ENCODE measurements at places on chromosomes 7 and 10.
A peak's percentile ranks its signal among the peaks of the same experiment; 100 is the strongest.

DNA sequence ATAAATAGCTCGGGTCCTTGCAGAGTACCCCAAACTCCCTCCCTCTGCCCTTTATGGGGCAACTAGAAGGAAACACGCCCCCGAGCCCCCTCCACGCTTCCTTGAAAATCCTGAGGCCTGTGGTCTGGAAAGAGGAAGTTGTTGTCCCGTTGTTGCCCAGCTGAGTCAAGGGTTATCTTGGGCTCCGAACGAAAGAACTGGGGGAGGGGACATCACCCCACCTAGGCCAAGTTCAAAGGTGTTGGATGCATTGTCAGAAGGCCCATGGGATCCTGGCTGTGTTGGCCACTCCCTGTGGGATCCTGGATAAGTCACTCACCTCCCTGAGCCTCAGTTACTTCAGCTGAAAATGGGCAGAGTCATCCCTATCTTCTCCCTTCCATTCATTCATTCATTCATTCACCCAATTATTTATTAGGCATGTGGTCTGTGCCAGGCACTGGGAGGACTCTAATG lies at the start of gene CCL24:
Gene CCL24, minus strand, starts transcription at position 26 of the 456 bp plus-strand sequence. CDS start 91 bp downstream, outside the sequence.
- no peak for DNase-seq

- DNase-seq, result no peak
Observed at GRCh38 chr10:113686028-113686427, 6.3 kb downstream of the CASP7 start.

- DNase-seq, result no peak
Observed at GRCh38 chr7:81886211-81886764, 116.4 kb upstream of the HGF start.

- DNase-seq, result no peak
Observed at GRCh38 chr7:3057066-3057420, 13.4 kb upstream of the CARD11 start.

GRCh38 chr7:126529833-126530232 lies 722.9 kb downstream of the GRM8 start:
- DNase-seq, result no peak

DNA sequence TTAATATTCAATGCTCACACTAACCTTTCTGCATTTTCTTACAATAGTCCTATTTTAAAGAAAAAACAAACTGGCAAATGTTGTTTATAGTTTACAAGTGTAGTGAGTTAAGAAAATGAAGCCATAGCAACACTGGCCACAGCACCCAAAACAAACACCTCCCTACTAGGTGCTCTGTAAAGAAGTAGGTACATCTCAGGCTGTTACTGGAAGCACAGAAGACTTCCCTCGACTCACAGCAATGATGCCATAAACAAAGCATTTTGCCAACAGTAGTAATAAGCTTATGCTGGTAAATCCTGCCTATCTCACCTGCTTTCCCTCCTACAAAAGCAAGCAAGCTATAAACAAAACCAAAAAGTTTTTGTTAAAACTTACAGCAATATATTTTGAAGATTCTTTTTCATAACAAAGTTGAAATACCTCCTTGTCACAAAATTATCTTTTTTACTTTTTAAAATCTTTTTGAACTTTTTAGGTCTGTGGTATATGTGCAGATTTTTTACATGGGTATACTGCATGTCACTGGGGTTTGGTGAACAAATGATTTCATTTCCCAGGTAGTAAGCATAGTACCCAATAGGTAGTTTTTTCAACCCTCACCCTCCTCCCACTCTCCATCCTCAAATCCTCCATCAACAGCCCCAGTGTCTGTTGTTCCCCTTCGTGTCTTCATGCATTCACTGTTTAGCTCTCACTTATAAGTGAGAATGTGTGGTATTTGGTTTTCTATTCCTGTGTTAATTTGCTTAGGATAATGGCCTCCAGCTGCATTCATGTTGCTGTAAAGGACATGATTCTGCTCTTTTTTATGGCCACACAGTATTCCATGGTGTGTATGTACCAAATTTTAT lies 28.4 kb downstream of the COA1 start:
- DNase-seq, result no peak

GRCh38 chr10:52523696-52524095 lies 209.6 kb downstream of the DKK1 start:
- DNase-seq, result no peak

GRCh38 chr10:109067031-109067430 lies 856.3 kb downstream of the XPNPEP1 start:
- no peak for DNase-seq

DNA sequence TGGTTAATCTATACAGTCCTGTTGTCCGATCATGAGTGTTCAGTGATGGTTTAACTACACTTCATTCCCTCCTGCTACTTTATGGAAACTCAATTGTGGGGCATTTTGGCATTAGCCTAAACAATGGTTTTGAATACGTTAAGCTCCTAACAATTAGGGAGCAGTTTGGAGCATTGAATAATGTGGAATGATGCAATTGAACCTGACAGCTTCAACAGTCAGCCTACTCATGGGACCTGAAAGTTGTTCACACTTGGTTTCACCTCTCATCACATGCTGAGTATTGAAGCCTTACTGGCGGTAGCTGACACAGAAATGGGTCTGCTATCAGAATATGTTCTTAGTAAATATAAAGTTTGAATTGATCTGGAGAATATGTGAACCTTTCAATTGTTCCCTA lies 186.1 kb downstream of the MLLT10 start:
- DNase-seq, result no peak

DNA sequence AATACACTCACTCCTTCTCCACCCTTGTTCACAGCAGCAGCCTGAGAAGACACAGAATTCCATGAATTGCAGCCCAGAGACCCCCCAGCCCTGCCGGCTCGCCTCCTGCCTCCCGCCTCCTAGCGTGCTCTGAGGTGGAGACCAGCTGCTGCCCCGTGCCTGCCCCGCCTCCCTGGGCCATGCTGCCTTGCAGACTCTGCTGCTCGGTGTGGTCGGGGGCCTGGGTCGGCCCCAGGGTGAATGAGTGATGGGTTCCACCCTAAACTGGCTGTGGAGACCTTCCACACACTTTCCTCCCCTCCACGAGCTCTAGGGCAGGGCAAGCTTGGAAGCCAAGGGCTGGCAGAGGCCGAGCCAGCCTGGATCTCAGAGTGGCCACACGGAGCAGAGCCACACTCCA lies 479.3 kb downstream of the DNAJB6 start:
- DNase-seq, result no peak

DNA sequence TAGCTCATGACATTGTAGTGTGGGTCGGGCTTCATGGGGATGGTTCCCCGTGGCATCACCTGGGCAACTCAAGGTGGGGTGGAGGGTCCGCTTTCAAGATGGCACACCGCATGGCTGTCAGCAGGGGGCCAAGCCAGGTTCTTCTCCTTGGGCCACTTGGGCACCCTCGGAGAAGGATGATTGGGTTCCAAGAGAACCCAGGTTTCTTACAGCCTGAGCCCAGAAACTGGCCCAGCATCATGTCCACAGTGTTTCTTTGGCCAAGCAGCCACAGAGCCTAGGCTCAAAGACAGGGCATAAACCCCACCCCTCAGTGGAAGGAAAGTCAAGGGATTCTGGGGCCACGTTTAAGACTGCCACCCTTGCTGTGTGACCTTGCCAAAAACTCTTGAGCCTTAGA lies 110.6 kb downstream of the PTPN20 start:
- peak; percentile 6 for DNase-seq

All from 8988T (cell line).